ENCODE measurements at places on chromosomes 4 and X.

GRCh38 chrX:83508006-83508405, at the start of gene POU3F4:
Gene POU3F4 (plus strand): TSS chrX:83508290. CDS start chrX:83508325, 35 bp downstream.
- no peak for DNase-seq

GRCh38 chr4:51932261-51932660, 87.9 kb downstream of the LRRC66 start:
- no peak for DNase-seq

GRCh38 chr4:122218762-122219161, 66.6 kb downstream of the BLTP1 start:
- no peak for DNase-seq

DNA sequence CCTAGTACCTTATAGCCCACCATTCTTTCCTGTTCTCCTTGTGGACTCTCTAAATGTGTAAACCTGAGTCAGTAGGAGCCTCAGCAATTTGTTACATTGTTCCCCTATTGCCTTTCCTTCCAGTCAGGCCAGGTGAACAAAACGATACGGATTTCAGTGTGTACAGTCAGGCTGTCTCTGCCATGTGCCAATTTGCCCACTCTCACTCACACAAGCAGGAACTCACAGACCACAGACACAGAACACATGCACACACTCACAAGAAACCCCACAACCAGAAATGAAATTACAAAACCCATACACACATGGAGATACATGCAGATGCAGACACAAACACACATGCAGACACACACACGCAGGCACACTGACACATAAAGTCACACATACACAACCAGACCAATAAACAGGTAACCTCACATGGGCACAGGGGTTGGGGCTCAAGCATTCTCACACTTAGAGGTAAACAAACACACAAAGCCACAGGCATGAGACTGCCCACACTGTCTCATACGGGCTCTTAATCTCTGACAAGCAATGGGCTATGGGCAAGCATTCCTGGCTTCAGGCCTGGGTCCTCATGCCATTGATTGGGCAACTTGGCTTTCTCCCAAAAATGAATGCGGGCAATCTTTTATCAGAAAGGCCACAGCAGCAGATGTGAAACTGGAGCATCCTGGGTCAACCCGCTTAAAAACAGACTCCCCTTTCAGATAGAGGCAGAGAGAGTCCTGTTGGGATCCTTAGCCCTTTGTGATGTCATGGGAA, 68.7 kb downstream of the NBDY start:
- DNase-seq, result no peak

GRCh38 chrX:150454083-150454482, 91.0 kb downstream of the MAMLD1 start:
- DNase-seq, result no peak

DNA sequence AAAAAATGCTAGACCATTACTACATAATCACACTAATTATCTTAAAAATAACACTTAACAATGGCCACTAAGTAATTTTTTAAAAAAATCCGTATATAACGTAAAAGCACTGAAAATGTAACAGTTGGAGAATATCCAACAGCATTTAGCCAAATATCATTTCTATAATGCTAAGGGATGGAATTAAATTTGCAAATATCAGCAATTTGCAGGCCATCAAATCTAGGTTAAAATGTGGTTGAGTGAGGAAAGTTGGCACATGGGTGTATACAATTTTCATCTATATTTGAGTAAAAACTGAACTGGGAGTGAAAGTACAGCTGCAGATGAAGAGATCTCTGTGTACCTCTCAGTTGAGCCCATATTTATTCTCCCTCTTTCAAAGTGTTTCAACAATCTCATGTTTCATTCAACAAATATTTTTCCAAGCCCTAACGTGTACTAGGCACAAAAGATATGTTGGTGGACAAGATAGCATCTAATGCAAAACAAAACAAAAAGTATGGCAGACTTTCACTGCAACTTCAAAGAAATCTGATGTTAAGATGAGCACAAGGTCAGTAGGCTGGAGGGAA, 63.0 kb downstream of the MBNL3 start:
- DNase-seq, result no peak

DNA sequence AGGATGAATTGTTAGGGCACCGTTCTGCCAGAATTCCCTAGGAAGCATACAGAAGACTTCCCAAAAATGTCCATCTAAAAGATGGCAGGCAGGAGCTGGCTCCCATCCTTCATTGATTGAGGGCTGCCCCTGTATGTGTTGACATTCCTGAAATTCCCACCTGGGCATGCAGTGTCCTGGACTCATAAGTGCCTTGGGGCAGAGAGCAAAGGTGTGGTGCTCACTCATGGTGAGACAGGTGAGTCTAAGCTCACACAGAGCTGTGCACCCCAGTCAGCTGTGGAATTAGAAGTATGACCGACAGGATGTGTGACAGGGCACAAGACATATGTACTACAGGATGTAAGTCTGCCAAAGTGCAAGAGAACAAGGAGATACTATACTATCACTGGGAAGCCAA, 271.9 kb downstream of the MID1IP1 start:
- no peak for DNase-seq

DNA sequence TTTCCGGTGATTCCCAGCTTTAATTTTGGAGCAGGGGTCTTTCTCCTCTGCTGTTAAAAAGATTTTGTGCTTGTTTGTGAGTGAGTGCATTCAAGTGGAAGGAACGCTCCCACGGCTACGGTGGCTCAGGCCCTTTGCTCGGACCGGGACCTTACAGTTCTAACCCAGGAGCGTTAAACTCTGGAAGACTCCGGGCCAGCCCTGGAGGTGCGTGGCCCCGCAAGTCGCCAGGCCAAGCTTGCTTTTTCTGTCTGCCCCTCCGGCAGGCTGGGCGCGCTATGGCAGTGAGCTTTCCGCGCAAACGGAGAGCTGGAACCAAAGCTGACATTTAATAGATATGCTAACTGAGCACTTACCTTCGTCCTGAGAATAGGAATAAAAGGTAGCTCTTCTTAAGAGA, 18.3 kb upstream of the PITX2 start:
- DNase-seq, result no peak

DNA sequence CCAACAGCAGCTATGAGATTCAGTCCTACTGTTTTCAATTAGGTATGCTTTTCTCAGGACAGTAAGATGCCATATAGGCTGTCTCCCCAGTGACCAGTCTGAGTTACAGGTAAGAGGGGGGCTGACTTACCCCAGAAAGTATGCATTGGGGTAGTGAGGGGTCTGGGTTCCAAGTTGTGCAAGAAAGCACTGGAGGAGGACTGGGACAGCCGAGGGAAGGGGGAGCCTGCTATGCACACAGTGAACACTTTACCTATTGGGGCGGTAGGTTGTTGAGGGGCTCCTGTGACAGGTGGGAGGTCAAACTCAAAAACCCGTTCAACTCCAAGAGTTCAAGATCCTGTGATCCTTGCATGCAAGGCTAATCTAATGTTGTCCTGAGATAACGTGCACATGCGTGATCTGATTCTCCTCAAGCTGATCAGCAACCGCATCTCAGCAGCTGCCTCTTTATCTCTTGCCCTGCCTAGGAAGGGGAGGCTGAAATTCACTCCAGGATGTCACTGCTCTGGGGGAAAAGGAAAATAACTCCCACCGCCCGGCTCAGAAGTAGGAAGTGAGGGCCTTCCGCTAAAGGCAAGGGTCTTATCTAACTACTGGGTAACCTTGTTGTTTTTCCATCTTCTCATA, 108.8 kb upstream of the KIT start:
- DNase-seq, result no peak

- DNase-seq, result no peak
These were observed 156.3 kb downstream of the CPEB2 start for GRCh38 chr4:15158406-15159091.

- DNase-seq, result no peak
These were observed 104.1 kb downstream of the PHOX2B start for GRCh38 chr4:41644288-41644914.

DNA sequence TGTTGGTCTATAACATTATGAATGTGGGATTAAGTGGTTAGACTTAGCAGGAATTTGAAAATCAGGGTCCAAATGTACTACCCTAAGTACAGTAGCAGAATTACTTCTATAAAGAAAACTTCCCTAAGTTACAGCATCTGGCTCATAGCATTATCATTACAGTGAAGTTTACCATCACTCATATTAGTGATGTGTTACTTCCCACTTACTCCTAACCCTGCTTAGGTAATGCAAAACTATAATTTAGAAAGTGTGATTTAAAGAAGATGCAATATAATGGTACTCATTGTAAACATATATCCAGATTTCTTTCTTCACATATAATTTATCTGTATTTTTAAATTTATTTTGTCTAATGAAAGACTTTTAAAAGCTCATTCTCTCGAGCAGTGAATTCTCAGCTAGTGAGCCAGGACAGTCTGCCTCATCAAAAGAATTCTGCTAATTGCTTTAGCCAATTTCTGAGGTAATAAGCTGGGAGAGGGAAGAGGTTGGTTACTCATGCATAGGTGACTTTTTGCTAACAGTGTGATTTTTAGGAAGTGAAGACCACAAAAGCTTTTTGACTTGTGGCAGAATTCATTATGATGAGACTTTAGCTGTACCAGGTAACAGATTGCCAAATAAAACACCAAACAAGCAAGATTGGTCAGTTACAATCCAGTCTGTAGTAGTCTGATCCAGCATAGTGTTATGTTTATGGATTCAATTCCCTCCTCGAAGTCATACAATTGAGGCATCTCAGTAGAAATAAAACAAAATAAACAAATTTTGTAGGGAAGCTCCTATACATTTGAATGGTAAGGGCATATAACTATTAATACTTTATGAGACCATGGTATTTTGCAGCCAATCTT, 21.0 kb downstream of the PLS3 start:
- DNase-seq, result no peak

DNA sequence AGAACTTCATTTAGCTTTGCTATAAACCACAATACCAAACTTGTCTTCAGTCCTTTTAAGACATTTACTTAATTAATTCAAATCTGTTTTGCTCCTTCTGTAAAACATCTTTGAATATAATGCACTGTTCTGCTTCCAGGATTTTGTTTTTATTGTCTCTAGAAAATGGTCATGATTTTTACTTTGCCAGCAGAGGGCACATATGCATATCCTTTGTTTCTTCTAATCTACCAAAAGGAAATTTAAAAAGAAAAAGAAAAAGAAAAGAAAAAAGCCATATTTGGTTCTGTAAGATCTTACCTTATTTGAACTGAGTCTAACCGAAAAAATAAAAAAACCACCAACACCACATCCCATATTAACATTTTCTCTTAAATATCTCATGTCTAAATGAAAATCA, 101.9 kb upstream of the CCSER1 start:
- DNase-seq, result no peak

DNA sequence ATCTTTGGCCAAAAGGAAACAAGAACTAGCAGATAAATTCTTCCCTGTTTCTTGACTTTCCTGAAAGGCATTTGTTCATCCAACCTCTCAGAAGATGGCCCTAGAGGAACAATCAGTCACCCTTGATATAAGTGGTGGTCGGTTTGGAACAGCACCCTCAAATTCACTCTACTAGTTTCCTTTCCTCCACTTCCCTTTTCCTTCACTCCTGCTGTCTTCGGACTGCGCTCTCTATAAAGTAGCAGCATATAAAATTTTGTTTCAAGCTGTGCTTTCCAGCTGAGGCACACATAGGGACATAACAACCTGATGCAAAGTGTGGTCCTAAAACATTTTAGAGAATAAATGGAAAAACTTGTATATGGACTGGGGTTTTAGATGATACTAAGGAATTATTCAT, 29.0 kb upstream of the MOB1B start:
- DNase-seq, result no peak

DNA sequence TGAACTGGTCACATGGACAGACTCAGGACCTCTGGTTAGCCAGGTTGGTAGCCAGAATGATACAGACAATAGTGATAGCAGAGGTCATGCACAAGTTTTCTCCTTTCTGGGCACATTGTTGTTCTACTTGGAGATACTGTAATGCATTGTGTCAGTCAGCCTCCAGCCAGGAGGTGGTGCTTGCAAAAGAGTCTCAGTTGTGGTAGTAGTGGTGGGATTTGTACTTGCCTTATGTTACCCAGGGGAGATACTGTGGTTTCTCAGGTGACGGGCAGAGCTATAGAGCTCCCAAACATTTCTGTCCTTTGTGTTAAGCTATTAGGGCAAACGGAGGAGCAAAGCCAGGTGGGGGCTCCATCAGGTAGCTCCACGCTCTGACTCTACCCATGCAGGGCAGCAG, 190.5 kb downstream of the STPG2 start:
- no peak for DNase-seq

DNA sequence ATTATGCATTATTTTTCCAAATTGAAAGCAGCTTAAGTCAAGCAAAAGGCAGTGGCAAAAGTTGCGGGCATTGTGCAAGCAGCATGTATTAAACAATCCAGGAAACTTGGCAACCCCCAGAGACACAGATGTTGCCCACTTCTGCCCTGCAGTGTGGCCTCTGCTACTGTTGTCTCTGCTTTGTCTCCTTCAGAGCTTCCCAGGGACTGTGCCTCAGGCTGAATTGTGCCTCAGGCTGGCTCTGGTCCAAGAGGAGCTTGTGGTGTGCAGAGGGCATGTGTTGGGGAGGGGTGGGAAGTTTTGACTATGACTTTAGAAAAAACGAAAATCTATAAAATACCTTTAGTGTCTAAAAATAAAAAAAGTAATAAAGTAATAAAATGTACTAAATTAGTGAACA, 201.4 kb downstream of the CCSER1 start:
- DNase-seq, result no peak

GRCh38 chr4:28913466-28913865, 1806.7 kb upstream of the PCDH7 start:
- DNase-seq, result no peak

- DNase-seq, result no peak
These were observed 62.6 kb upstream of the LIMCH1 start for GRCh38 chr4:41475402-41475801.

GRCh38 chr4:64250488-64250887, 158.8 kb downstream of the TECRL start:
- no peak for DNase-seq

DNA sequence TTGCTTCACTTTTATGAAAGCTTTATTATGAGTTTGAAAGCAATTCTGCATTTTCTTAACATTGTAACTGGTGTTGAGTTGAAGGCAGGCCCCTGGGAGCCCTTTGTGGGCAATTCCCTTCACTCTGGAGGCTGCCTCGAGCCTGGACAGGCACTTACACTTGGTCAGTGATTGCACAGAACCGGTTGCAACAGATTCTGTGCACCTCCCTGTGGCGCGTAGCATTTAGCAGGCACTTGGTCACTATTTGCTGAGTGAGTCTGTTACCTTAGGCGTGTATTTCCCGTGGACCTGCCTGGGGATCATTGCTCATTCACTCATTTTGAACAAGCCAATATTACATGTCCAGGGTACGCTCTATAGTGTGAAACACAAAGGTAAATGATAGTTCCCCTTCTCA, 80.4 kb downstream of the PTTG2 start:
- no peak for DNase-seq

GRCh38 chr4:38222892-38223291, 262.7 kb downstream of the PTTG2 start:
- DNase-seq, result no peak

- no peak for DNase-seq
These were observed 110.4 kb upstream of the MAP9 start for GRCh38 chr4:155487210-155487609.

GRCh38 chrX:49842621-49843020, 13.5 kb downstream of the PAGE4 start:
- DNase-seq, result no peak

All from NCI-H187 (cell line).